COR-L47 (cell line): ENCODE measurements at places on chromosomes 7 and 10.

DNA sequence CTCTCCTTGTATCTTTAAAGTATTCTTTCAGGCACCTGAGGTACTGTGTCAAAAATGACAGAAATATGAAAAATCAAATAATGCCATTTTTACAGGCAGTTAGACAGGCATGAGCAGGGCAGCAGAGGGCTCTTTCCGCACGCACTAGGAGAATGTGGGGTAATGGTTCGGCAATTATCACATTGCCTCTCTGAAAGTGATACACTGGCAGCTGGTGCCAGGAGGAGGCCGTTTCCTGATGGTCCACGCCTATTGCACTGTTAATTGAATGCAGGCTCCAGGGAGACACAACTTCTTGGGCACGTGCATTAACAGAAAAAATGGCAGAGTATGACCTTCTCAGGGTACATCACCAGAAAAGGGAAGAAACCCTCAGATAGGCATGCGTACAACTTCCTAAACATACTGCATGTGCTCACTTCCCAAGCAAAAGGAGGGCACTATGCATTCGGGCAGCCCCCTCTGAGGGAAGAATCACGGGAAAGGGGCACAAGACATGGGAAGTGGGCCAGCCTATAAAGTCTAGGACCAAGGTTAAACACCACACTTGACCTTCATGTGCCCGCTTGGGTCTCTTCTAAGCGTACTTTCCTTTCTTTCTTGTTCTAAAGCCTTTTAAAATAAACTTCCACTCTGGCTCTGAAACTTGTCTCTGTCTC, 161.7 kb downstream of the TNS3 start:
- peak; percentile 72 for DNase-seq

DNA sequence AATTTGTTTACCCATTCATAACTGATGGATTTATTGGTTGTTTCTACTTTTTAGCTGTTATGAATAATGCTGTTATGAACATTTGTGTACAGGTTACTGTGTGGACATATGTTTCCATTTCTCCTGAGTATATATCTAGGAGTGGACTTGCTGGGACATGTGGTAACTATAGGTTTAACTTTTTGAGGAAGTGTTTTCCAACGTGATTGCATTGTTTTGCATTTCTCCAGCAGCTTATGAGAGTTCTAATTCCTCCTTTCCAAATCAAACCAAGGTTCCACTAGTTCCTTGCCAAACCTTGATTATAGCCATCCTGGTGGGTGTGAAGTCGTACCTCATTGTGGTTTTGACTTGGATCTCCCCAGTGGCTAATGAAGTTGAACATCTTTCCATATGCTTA, 2.6 kb upstream of the PRF1 start:
- DNase-seq, result no peak

- DNase-seq, result peak; percentile 34
Measured at GRCh38 chr7:55192723-55193122, 172.4 kb upstream of the LANCL2 start.

- DNase-seq, result no peak
Measured at GRCh38 chr7:42143711-42144600, 93.1 kb downstream of the GLI3 start.

DNA sequence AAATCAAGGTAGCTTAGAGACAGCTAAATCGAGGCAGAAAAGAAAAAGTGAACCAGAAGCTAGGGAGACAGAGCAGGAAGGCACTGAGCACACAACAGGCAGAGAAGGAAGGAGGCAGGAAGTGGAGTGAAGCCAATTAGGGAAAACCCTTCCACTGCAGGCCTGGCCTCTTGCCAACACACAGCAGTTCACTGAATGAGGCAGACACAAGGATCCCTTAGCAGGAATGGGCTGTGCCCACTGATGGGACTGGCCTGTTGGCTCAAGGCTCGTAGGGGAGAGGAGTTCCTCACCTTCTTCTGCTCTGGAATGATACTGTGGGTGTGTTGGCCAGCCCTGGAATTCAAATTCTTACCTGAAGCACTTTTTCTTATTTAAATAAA, 220.3 kb upstream of the STK17A start:
- DNase-seq, result peak; percentile 70

GRCh38 chr7:24129597-24129996, 154.4 kb upstream of the NPY start:
- DNase-seq, result no peak

- no peak for DNase-seq
Measured at GRCh38 chr10:125533866-125534265, 149.1 kb downstream of the TEX36 start.

DNA sequence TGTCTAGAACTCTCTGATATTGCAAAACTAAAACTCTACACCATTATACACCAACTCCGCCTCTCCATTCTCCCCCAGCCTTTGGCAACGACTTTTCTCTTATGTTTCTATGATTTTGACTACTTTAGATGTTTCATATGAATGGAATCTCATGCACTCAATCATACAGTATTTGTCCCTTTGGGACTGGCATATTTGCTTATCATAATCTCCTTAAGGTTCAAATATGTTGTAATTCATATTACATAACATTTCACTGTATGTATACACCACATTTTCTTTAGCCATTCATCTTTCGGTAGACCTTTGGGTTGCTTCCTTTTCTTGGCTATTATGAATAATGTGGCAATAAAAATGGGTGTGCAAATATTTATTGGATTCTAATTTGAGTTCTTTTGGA, 164.4 kb downstream of the ARL4A start:
- DNase-seq, result no peak

DNA sequence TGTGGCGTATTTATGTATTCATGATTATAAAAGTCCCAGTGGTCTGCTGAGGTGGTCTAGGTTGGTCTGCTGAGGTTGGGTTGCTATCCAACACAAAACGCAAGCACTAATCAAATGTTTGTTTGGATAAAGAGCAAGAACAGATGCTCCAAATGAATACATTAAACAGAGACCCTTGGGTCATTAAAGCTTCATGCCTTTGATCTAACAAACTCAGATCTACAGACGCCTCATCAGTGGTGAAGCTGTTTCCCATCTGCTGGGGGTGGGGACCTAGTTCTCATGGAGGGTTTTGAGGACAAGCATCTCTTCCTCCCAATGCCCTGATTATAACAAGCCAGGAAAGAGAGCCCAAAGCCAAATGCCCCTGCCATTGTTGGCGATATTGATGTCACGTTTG, 786.7 kb downstream of the NRG3 start:
- DNase-seq, result no peak

- no peak for DNase-seq
Measured at GRCh38 chr10:26413375-26413774, 24.8 kb upstream of the APBB1IP start.

DNA sequence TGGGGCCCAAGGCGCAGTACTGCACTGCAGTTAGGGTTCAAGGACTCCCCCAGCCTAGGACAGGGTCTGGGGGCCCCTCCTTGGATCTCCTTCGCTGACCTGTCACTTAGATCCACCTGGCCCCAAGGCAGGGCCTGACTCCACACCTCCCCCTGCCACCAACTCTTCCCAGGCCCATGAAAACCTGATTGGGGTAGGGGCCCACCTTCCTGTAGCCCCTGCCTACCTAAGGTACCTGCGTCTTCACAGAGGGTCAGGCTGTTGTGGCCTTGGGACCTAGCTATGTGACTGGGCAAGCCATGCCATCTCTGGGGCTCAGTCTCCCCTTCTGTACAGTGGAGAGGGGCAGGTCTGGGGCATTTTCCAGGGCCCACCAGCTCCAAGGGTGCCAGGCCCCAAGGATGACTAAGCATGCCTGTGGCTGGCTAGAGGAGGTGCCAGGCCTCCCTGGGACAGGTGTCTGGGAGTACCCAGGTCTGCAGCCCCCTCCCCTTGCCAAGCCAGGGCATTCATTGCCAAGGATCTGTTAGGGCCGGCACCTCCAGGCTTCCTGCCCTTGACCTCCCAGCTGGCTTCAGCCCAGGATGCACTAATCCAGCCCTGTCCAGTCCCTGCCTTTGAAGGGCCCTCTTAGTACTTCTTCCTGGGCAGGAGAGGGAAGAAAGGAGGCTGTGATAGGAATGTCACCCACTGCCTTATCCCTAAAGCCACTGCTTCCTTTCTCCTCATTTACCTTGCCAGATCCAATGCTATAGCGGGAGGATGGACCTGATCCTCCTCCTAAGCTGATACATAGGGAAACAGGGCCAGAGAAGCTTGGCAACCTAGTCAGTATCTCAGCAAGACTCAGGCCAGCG, 1.3 kb downstream of the LIMK1 start:
- no peak for DNase-seq

DNA sequence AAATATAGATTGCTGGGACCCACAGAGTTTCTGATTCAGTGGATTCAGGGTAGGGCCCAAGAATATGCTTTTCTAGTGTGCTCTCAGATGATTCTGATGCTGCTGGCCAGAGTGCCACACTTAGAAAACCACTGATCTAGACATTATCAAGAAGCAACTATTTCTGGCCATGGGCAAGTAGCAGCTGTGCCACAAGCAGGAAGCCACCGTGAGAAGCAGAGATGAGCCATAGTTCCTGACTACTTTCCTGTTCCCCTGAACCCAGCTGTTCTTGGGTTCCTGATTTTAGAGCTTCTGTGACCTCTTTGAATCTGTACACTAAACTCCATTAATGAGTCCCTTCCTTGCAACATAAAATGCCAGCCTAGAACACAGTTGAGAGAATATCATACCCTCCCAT, 38.1 kb upstream of the PIK3AP1 start:
- DNase-seq, result no peak

- no peak for DNase-seq
Measured at GRCh38 chr10:110841767-110842267, 29.9 kb upstream of the PDCD4 start.

DNA sequence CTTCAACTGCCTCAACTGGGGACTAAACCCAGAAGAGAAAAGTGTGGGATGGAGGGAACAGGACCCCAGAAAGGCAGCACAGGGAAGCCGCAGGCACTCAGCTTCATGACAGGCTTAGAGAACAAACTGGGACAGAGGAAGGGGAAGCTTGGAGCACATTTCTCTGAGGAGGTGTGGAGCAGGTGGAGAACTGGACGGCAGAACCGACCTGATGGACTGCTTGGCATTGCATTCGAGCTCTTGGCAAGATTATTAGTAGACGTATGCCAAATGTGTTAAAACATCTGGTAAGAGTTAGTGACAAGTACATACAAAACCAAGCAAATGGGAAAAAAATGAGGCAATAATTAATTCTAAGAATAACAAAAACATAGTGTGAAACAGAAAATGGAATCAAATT, 335.7 kb downstream of the SFMBT2 start:
- DNase-seq, result no peak

DNA sequence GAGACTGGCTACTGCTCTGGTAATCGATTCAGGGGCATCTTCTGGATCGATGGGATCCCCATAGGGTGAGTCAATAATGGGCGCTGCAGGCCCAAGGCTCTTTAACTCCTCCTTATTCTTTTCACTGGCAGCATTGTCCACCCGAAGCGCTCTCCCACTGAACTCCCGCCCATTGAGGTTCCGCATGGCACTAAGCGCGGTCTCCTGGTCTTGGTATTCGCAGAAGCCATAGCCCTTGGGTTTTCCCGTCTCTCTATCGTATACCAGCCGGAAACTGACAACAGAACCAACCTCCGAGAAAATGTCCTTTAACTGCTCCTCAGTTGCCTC, 285 bp downstream of the CSTF2T start:
- DNase-seq, result no peak

GRCh38 chr7:29442146-29442545, 121.5 kb upstream of the PRR15 start:
- DNase-seq, result peak; percentile 42

GRCh38 chr10:1499359-1499957, 237.9 kb downstream of the ADARB2 start:
- DNase-seq, result no peak

GRCh38 chr10:119919826-119920225, 27.3 kb downstream of the SEC23IP start:
- no peak for DNase-seq

- no peak for DNase-seq
Measured at GRCh38 chr10:77859865-77860282, 66.7 kb downstream of the DLG5 start.

DNA sequence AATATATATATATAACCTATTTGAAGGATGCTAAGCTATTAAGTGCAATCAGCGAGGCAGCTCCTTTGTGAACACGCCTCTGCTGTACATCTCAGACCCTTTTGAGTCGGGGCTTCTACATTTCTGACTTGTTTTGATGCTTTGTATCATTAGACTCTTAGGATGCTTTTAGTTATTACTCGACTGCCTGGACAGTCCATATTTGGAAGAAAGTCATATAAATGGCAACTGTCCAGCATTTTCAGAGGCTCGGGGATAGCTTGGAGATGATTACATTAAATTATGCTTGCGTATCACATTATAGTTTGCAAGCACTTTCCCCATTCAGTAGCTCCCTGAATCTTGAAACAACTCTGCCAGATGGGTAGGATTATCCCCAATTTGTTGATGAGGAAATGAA, 257.9 kb downstream of the PTEN start:
- DNase-seq, result no peak

DNA sequence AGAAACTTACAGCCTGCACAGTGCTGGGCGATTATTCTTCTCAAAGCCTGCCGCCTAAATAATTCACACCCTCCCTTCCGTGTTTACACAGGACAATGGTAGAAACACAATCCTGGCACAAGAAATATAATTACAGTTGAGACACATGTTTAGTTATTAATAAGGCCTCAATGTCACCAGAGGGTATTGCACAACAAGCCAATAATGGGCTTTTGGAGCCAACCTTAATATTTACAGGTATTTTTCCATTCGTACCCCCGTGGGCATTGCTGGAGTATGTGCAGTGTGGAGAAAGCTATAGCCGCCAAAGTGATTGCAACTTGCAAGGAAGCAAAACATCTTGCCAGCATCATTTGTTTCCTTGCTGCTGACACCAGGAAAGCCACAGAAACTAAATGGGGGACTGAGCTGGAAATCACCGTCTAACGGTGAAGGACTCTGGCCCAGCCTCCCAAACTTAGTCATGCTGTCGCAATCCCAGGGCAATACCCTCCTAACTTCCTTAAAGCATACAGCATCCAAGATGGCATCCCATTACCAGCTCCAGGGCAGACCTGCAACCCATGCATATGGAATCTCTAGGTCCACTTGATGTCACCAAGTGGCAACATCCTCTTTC, 8.6 kb downstream of the CALN1 start:
- no peak for DNase-seq

GRCh38 chr7:139557857-139558581, 34.5 kb downstream of the CLEC2L start:
- no peak for DNase-seq

DNA sequence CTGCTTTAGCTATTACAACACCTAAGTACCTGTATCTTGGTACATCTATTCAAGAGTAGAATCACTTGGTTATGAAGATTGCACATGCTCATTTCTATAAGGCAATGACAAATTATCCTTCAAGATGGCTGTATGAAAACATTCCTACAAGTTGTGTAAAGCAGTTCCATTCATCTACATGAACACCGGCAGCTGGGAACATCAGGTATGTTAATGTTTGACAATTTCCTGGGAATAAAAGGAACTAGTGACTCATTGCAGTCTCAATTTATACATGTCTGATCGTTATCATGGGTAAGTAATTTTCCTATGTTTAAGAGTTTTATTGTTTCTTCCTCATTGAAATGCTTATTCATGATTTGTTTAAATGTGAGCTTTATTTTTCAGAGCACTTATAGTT, 203.2 kb upstream of the SEMA3E start:
- DNase-seq, result no peak

GRCh38 chr10:118003126-118003525, 43.6 kb downstream of the RAB11FIP2 start:
- no peak for DNase-seq
